ENCODE measurements at places on chromosomes 5 and 9. TPM values are rescaled to one million over a fixed set of nuclear protein-coding genes. Genes with fewer than 3 reads are reported as not detected.

DNA sequence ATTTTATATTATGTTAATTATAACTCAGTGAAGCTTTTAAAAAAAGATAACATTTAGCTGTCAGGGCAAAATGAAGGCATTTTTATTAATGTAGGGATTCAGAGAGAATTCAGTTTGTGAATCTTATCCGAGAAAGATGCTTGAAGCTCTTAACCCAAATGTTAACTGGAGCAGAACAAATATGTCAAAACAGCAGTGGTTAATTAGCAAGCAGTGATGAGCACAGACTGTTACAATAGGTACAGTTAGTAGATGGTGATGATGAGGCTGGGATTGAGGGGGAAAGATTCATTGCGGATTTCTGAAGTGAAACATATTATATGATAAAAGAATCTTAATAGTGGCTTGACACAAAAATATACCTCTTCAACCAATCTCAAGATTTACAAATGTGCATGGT, 356.7 kb downstream of the DIRAS2 start:
- no peak for DNase-seq

GRCh38 chr9:127568971-127569885, 42.8 kb upstream of the STXBP1 start:
- DNase-seq, result peak; percentile 79

Gene RFK
- total RNA-seq, result 434 TPM

Gene ST6GALNAC6
- total RNA-seq, result 6.5 TPM

GRCh38 chr9:120860083-120860482, 16.9 kb downstream of the PHF19 start:
- no peak for DNase-seq
